Epithelial cell of prostate (primary cell): ENCODE measurements at places on chromosomes 4 and X.

- DNase-seq: no peak
Measured at GRCh38 chr4:169079942-169080827, 70.1 kb upstream of the CBR4 start.

DNA sequence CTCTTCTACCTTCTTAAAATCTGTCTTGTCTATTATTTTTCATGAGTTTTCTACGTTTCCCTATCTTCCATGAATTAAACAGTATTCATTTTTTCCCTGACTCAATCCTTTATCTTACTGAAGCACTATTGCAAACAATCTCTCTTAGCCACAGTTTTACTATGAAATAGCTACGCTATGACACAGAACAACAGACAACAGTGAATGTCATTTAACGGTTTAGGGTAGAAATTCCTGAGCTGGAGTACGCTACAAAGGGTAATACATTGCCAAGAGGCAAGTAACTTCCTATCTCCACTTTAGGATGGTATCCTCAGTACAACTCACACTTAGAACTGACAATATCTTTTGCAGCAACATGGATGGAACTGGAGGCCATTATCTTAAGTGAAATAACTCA, 552.6 kb downstream of the INPP4B start:
- DNase-seq: no peak

DNA sequence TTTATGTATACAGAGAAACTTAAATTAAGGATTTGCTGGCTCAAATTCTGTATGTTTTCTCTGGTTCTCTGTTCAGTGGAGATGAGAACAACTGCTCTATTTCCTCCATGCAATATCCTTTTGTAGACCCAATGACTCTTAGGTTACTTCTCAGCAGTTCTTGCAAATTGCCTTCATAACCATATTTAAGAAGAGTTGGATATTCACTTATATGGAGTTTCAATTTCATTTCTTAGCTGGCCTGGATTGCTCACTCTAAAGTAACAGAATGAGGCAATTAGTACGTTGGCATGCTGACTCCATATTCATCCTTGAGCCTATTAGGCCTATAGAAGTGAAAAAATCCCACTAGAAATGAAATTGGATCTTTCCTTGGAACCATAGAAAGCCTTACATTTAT, 93.6 kb downstream of the DOCK11 start:
- no peak for DNase-seq

DNA sequence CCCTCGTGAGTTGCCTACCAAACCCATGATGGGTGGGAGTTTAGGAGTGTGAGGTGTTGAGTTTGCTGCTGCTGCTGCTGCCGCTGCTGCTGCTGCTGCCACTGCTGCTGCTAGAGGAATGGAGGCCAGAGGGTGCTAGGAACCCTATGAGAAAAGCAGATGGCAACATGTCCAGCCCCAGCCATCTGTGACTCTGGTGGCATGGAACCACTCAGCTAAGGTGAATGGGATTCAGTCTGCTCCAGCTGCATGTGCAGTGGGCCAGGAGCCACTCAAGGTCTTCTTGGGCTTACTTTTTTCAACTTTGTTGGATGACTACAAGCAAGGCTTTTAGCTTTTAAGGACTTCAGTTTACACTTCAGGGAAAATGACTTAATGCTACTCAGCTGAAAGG, 103.8 kb downstream of the RTL5 start:
- no peak for DNase-seq

GRCh38 chr4:59570860-59571476, 1629.2 kb upstream of the ADGRL3 start:
- DNase-seq: no peak

DNA sequence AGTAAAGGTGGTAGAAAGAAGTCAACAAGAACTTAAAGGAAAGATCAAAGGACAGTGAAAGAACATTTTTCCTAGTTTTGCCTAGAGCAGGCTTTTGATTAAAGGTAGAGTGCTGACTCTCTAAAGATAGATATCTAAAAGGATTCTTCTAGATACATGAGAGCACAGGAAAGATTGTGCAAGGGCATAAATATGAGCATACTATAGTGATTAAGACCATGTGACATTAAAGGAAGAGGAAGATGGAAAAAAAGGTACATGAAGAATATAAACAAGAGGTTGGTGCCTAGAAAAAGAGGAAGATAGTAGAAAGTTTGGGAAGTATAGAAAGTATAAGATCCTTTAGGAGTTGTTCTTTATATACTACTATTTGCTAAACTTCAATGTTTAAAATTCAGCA, 26.1 kb upstream of the TET2 start:
- DNase-seq: no peak

DNA sequence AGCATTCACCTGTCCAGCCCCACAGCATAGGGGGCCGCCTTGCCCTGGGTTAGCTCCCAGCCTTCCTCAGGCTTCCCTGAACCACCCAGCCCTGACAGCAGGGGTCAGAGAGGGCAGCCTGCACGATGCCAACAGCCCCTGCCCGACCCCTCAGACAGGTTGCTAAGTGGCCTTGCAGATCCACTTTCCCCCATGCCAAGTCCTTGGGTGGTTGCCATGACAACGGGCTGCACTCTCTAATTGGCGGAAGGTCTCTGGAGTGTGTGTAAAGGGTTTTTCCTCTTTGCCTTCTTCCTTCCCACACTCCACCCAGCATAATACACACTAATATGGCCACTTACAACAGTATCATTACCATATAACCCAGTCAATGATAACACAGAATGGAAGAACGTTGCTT, 99.6 kb upstream of the AFAP1 start:
- DNase-seq: no peak

GRCh38 chr4:75922588-75922987, 18.2 kb downstream of the NAAA start:
- no peak for DNase-seq

GRCh38 chrX:110491846-110492620, 133.4 kb downstream of the RTL9 start:
- DNase-seq: no peak

- DNase-seq: no peak
Measured at GRCh38 chrX:133415276-133416105, at the start of gene GPC4. Gene GPC4, minus strand, starts transcription at chrX:133415489. Its CDS starts 524 bp downstream, at chrX:133414965.

GRCh38 chr4:71711985-71712348, 71.9 kb downstream of the GC start:
- no peak for DNase-seq

DNA sequence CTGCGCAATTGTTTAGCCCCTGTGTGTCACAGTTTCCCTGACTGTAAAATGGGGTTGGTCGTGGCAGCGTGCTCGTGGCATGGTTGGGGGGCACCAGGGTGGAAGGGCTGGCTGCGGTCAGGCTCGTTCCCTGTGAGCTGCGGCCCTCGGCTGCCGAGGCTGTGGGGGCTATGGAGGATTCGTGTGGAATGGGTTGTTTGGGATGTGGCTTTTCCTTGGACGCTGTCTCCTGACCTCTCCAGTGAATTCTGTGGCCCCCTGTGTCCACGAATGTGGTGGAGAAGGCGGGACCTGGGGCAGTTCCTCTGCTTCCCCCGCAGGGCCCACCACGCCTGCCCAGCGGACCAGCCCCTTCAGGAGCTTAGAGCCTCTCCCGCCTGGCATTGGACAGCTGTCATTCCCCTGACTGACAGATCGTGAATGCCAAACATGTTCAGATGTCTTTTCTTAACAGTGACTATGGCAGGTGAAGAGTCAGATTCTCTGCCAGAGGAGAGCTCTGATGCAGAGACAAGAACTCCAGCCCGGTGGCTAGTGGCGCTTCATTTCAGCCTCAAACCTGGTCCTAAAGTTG, 17.2 kb upstream of the HGFAC start:
- no peak for DNase-seq

- no peak for DNase-seq
Measured at GRCh38 chr4:169089004-169089403, 78.9 kb upstream of the CBR4 start.
